Karpas-422 (cell line): ENCODE measurements at places on chromosomes 1 and 21.

- DNase-seq = no peak
These were observed 202.7 kb downstream of the RHOU start for GRCh38 chr1:228937851-228938536.

- DNase-seq = peak; percentile 63
These were observed 123.2 kb downstream of the SMYD2 start for GRCh38 chr1:214404154-214404553.

- DNase-seq = no peak
These were observed 8.5 kb downstream of the CD84 start for GRCh38 chr1:160570840-160571239.

DNA sequence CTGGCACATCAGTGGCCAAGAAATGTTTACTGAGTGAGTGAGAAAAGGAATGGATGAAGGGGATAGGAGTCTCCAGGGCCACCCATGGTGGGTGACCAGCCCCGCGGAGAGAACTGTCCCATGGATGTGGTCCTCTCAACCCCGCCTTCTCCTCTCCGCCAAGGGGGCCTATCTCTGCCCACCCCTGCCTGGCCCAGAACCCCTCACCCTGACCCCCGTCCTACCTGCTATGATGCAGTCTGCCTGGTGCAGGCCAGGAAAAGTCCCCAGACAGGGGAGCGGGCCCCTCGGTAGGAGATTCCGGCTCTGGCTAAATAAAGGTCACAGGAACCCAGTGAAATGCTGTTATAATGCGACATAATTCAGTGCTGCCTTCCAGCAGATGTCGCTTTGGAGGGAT is 107.6 kb downstream of the PTPRU start:
- no peak for DNase-seq

GRCh38 chr21:17390569-17390968 is 122.3 kb upstream of the CXADR start:
- no peak for DNase-seq

DNA sequence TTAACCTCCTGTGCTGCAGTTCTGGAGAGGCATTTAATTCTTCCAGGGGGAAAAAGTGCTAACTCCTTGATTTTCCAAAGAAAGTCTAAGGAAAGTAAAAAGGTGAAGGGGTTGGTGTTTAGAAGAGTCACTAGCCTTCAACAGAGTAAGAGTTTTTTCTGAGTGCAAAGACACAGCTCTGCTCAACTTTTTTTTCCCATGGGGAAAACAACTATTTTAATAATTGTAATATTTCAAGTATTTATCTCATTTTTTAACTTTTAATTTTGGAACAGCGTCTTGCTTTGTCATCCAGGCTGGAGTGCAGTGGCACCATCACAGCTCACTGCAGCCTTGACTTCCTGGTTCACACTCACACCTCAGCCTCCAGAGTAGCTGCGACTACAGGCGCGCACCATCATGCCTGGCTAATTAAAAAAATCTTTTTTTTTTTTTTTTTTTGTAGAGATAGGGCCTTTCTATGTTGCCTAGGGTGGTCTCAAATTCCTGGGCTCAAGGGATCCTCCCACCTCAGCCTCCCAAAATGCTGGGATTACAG is 202.6 kb downstream of the APP start:
- peak; percentile 50 for DNase-seq

DNA sequence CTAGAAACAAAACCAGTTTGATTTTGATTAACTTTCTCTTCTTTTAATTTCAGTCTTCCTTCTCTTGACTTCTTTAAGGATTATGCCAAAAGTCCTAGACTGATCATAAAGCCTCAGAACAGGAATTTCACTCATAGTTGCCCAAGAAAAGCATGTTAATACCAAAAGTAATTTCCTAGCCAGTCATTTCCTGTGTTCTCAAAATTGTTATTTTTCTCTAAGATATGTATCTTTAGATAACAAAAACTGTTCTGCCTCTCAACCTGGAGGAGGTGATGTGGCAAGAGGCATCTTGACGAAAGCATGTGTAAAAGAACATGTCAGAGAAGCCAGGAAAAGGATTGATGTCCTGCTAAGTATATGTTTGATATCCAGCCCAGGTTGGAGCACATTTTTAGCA is 78.0 kb upstream of the IPO9 start:
- DNase-seq = no peak

- DNase-seq = no peak
These were observed 46.3 kb downstream of the ITPKB start for GRCh38 chr1:226692823-226693222.

DNA sequence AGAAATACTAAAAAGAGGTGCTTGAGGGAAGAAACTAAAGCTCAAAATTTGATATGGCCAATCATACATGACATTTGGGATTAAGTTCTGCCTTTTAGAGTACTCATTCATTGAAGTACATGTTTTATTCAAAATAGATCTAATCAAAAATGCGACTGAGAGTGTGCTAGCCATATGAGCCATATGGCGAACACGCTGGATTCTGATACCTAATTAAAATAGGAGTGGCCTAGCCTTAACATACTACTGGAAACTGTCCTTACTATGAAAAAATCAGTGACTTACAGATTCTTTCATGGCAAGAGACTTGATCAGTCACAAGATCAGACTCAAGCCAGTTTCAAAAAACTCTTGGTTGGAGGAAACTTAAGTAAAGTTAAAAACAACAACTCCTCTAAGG is 73.9 kb downstream of the PTGER3 start:
- no peak for DNase-seq

DNA sequence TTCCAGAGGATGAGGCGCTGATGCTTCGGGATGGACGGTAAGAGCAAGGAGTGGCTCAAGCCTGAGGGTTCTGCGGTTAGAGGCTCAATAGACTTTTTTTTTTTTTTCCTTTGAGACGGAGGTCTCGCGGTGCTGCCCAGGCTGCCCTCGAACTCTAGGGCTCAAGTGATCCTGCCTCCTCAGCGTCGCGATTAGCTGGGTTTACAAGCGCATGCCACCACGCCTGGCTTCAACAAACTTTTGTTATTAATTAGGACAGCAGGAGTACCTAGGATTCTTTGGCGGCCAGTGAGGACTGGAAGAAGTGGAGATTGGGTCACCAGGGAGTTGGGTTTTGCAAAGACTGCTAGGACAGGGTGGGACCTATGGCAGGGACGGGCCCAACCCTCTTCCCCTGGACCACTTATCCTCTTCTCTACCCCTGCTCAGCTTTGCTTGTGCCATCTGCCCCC is 587 bp downstream of the SCNM1 start:
- peak; percentile 80 for DNase-seq

GRCh38 chr1:42743317-42744147 is 3.5 kb upstream of the CLDN19 start:
- DNase-seq = no peak

DNA sequence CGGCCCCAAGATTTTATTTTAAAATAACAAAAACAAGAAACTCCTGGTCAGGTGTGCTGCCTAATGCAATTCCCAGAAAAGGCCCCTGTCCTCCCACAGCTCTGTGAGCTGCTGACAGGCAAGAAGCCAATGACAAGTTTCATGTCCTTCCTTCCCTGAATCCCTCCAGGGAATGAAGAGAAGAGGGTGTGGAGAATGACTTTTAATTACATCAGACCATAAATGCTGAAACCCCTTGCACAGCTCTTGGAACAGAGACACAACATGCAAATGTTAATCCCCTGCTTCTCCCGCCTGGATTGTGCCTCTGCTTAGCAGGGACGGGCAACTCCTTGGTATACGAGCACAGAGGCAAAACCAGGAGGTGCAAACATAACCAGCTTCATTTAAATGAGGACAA is 228.1 kb upstream of the CAMK1G start:
- no peak for DNase-seq

DNA sequence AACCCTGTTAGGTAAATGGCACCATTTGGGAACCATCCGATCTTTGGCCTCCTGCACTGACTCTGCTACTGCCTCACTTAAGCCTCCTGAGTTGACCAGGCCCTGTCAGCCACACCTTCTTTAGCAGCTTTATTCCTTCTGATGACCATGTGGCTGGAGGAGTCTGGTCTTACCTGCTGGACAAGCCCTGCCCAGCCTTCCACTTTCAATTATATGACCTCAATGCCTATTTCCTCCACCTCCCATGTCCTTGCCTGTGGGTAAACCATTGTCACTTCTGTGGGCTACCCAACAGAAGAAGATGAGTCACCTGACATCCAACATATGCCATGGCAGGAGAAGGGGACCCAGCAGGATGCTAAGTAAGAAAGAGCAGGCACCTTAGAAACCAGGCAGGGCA is 393.8 kb downstream of the NTNG1 start:
- DNase-seq = no peak

GRCh38 chr1:201883266-201883665 is 5.4 kb upstream of the SHISA4 start:
- DNase-seq = no peak
